Tibial nerve (tissue), 4 donors: ENCODE measurements at places on chromosomes 6 and 20. TPM values are rescaled to one million over a fixed set of nuclear protein-coding genes. Genes with fewer than 3 reads are reported as not detected.

STX11 gene
- total RNA-seq = 5.3 TPM

FUT9 gene
- total RNA-seq = not detected

PDYN gene
- total RNA-seq = not detected

TMEM200A gene
- total RNA-seq = 11.8 TPM

B3GALT4 gene
- total RNA-seq = 7.5 TPM

GRCh38 chr6:17580518-17581048 is 19.5 kb upstream of the FAM8A1 start:
- H3K36me3 ChIP-seq = no peaks in the 10 kb centered on the region
- no peaks in the 10 kb centered on the region for H3K27me3 ChIP-seq
- H3K4me1 ChIP-seq = peaks cover 7% of the 10 kb centered on the region
- peak overlapping the region; percentile 60 for H3K27ac ChIP-seq
- DNase-seq = no peak

DNA sequence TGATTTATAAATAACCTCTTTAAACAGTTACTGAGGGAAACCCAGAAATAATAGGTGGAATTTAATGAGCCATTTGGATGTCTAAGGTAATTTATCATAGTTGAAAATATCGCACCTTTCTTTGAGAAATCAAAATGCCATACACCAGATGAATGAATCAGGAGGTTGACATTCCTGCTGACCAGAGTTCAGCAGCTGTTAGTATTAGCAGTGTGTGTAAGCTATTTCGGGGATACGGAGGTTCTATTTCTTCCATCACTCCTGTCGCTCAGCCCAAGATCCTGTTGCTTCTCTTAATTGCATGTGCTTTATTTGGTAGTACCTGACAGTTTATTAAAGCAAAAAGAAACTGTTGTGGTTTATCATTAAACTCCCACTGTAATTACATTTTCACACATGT is 67.1 kb downstream of the HDGFL1 start:
- H3K27ac ChIP-seq = no peak overlapping the region
- H3K4me1 ChIP-seq = peaks cover 5% of the 10 kb centered on the region
- H3K36me3 ChIP-seq = no peaks in the 10 kb centered on the region
- H3K4me3 ChIP-seq = no peak overlapping the region

GRCh38 chr6:100768816-100769351 is 112.2 kb downstream of the ASCC3 start:
- DNase-seq = no peak
- no peak overlapping the region for H3K27ac ChIP-seq
- H3K36me3 ChIP-seq = peaks cover 33% of the 10 kb centered on the region
- no peaks in the 10 kb centered on the region for H3K4me1 ChIP-seq
- H3K4me3 ChIP-seq = no peak overlapping the region

DNA sequence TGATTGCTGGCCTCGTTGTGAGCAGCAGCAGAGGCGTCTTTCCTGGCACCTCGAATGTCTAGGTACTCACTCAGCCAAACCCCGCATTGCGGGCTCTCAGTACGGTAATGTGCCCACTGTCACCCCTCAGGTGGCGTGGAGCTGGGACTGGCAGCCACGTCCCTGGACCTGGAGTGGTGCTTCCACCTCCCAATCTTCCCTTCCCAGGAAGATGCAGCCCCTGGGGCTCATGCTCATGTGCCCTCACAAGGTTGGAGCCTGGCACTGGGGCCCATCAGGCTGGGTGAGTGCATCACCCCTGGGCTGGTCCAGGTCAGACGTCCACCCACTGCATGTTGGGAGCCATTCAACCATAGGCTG is 75.7 kb downstream of the TCP11 start:
- peaks cover 88% of the 10 kb centered on the region for H3K36me3 ChIP-seq
- DNase-seq = no peak
- H3K27ac ChIP-seq = no peak overlapping the region
- H3K4me1 ChIP-seq = no peaks in the 10 kb centered on the region

- no peaks in the 10 kb centered on the region for H3K27me3 ChIP-seq
- no peak overlapping the region for H3K27ac ChIP-seq
- H3K4me1 ChIP-seq = peaks cover 12% of the 10 kb centered on the region
Observed at GRCh38 chr6:140316966-140317365, 942.5 kb upstream of the CITED2 start.

GRCh38 chr6:160226118-160226591 is 32.5 kb downstream of the SLC22A2 start:
- DNase-seq = no peak
- no peaks in the 10 kb centered on the region for H3K36me3 ChIP-seq
- H3K27me3 ChIP-seq = no peaks in the 10 kb centered on the region

DNA sequence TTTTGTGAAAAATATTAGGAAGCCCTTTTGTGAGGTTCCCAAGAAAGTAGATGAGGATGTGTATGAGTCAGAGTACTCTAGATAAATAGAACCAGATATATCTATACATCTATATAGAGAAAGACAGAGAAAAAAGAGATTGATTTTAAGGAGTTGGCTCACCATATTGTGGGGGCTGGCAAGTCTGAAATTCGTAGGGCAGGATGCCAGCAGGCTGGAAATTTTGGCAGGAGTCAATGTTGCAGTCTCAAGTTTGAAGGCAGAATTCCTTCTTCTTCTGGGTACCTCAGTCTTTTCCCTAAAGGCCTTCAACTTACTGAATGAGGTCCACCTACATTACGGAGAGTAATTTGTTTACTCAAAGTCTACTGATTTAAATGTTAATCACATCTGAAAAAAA is 65.3 kb upstream of the SAMD3 start:
- H3K4me1 ChIP-seq = no peaks in the 10 kb centered on the region
- H3K4me3 ChIP-seq = no peak overlapping the region
- no peaks in the 10 kb centered on the region for H3K27me3 ChIP-seq
- no peaks in the 10 kb centered on the region for H3K36me3 ChIP-seq
- no peak for DNase-seq
- H3K27ac ChIP-seq = no peak overlapping the region

GRCh38 chr20:35135867-35136586 is 11.1 kb downstream of the EDEM2 start:
- no peak overlapping the region for H3K4me3 ChIP-seq
- DNase-seq = peak; percentile 48
- H3K4me1 ChIP-seq = peaks cover 35% of the 10 kb centered on the region
- H3K36me3 ChIP-seq = peaks cover 15% of the 10 kb centered on the region
- H3K27ac ChIP-seq = peak overlapping the region; percentile 78
- no peaks in the 10 kb centered on the region for H3K27me3 ChIP-seq

GRCh38 chr6:1855890-1856289 is 246.2 kb downstream of the FOXC1 start:
- no peak overlapping the region for H3K4me3 ChIP-seq
- no peaks in the 10 kb centered on the region for H3K4me1 ChIP-seq
- no peaks in the 10 kb centered on the region for H3K36me3 ChIP-seq
- no peak overlapping the region for H3K27ac ChIP-seq

- no peaks in the 10 kb centered on the region for H3K4me1 ChIP-seq
- H3K4me3 ChIP-seq = no peak overlapping the region
- H3K27me3 ChIP-seq = no peaks in the 10 kb centered on the region
- no peak for DNase-seq
- no peak overlapping the region for H3K27ac ChIP-seq
Observed at GRCh38 chr6:45229416-45229815, 98.7 kb upstream of the RUNX2 start.

DNA sequence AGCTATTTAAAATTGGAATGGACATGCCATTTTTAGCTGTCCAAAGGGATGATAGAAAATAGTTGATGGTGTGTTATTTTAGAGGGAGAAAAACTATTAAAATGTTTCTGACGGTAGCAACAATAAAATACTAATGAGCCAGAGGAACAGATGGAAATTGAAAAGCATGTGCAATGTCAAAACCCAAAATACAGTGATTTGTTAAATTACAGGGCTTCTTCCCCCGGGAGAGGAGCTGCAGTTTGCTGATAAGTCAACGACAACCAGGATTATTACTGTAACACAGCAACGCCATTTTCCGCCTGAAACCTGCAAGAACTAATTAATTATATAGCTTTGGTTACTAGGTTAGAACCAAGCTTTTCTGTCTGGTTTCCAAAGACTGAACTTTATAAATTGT is 179.6 kb upstream of the SPTLC3 start:
- no peaks in the 10 kb centered on the region for H3K36me3 ChIP-seq
- peaks cover 2% of the 10 kb centered on the region for H3K4me1 ChIP-seq
- DNase-seq = no peak
- H3K27me3 ChIP-seq = no peaks in the 10 kb centered on the region

GRCh38 chr6:56714273-56714672 is 71.6 kb upstream of the DST start:
- H3K4me1 ChIP-seq = no peaks in the 10 kb centered on the region
- H3K27me3 ChIP-seq = no peaks in the 10 kb centered on the region
- H3K4me3 ChIP-seq = no peak overlapping the region
- no peak overlapping the region for H3K27ac ChIP-seq
- H3K36me3 ChIP-seq = no peaks in the 10 kb centered on the region
- DNase-seq = no peak

DNA sequence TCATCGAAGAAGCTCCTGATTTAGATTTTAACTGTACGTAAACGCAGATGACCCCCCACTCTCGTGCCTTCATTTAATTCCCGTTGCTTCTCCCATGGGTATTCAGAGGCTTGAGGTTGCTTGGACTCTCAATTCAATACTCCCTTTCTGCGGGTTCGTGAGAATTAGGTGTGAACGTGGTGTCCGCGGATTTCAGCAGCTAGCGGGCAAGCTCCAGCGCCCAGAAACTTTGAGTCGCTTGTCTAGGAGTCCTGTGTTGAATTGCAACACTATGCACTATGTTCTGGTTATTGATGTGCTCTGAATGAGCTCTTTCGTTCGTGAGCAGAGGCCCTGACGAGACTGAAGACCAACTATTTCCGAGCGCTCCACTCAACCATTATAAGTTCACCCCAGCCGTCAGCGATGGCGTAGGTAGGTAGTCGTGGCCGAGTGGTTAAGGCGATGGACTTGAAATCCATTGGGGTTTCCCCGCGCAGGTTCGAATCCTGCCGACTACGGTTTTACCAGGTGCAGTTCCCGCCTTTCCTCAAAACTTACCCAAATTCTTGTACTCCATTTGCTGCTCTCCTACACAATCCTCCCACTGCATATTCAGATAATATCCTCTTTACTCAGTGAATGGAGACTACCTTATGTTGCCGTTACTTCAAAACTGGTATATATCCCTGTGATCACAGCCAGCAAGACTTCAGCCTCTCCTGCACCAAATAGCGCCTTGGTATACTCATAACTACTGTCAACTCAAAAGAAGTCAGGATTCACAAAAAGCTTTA is 72.6 kb upstream of the ZNF184 start:
- no peak overlapping the region for H3K27ac ChIP-seq
- peaks cover 80% of the 10 kb centered on the region for H3K27me3 ChIP-seq
- DNase-seq = no peak
- peak overlapping the region; percentile 0 for H3K4me3 ChIP-seq
- no peaks in the 10 kb centered on the region for H3K4me1 ChIP-seq
- H3K36me3 ChIP-seq = no peaks in the 10 kb centered on the region

- H3K27ac ChIP-seq = no peak overlapping the region
- no peak overlapping the region for H3K4me3 ChIP-seq
- H3K4me1 ChIP-seq = peaks cover 65% of the 10 kb centered on the region
- H3K36me3 ChIP-seq = no peaks in the 10 kb centered on the region
Observed at GRCh38 chr6:156883497-156884252, 106.5 kb downstream of the ARID1B start.

DNA sequence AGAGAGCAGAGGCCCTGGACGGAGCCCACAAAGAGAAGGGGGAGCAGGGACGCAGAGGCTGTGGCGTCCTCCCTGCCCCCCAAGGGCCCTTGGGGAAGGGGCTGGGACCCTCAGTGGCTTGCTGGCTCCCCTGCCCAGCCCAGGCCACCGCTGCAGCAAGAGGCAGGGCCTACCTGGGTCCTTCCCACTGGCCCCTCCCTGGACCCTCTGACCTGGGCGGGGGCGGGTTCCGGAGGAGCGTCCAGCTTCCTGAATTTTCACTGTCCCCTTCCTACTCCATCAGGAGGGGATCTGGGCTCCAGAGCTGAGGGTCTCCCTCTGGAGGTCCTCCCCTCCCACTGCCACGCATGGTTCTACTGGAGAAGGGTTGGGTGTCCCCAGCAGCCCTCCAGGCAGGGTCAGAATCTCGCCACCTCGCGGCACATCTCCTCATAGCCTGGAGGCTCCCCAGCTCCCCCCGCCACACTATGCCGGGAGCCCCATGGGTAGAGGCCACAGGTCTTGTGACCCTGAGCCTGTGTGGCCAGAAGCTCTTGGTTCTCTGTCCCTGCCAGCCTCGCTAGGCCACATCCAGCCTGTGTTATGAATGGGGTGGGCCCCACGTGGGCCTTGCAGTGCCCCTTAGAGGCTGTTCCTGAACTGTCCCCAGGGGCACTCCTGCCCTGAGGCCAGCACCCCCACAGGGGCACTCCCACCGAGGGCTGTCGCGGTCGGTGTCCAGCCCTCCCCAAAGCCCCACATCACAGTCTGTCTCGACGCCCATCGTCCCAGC is 1.0 kb upstream of the SOX18 start:
- H3K27ac ChIP-seq = no peak overlapping the region
- H3K36me3 ChIP-seq = no peaks in the 10 kb centered on the region

GRCh38 chr6:45424451-45424861 is 46.7 kb upstream of the SUPT3H start:
- no peaks in the 10 kb centered on the region for H3K36me3 ChIP-seq
- peaks cover 13% of the 10 kb centered on the region for H3K27me3 ChIP-seq
- peaks cover 9% of the 10 kb centered on the region for H3K4me1 ChIP-seq
- H3K4me3 ChIP-seq = peak overlapping the region; percentile 60
- no peak for DNase-seq

- no peak overlapping the region for H3K27ac ChIP-seq
- no peaks in the 10 kb centered on the region for H3K36me3 ChIP-seq
- no peak for DNase-seq
- H3K27me3 ChIP-seq = no peaks in the 10 kb centered on the region
- no peaks in the 10 kb centered on the region for H3K4me1 ChIP-seq
Observed at GRCh38 chr6:107550241-107550840, 60.4 kb downstream of the SOBP start.
